Fibroblast of skin of right biceps (primary cell): ENCODE measurements at places on chromosomes 2 and 18.

DNA sequence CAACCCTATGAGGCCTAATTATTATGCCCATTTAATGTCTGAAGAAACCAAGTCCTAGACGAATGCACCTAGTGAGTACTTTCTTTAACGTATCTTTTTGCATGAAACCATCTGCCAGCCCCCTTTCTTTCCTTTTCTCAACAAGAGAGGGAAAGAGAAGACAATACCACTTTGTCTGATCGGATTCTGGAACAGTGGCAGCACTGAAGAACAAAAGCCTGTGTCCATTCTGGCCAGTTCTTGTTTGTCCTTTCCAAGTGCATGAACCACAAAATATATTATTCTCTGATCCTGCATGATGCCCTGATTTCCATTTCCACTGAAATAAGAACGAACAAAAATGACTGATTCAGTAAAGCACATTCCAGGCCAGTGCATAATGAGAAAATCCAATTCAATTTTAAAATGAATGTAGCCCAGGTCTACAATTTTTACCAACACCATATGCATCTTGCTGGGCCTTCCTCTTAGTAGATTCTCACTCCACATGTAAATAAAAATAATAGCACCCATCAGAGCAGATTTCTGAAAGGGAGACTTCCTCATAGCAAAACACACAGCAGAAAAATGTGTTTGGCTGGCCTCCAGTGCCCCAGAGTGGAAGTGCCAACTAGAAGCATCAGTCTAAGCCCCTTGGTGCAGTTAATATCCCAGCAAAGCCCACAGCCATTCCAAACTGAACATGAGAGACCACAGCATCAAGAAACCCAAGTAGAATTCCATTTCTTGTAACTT is 422.6 kb upstream of the ID2 start:
- DNase-seq, result no peak

- no peak for DNase-seq
Observed at GRCh38 chr2:218022131-218022850, 19.5 kb upstream of the TNS1 start.

GRCh38 chr2:25491003-25491696 is 149.4 kb upstream of the DNMT3A start:
- peak; percentile 62 for DNase-seq

DNA sequence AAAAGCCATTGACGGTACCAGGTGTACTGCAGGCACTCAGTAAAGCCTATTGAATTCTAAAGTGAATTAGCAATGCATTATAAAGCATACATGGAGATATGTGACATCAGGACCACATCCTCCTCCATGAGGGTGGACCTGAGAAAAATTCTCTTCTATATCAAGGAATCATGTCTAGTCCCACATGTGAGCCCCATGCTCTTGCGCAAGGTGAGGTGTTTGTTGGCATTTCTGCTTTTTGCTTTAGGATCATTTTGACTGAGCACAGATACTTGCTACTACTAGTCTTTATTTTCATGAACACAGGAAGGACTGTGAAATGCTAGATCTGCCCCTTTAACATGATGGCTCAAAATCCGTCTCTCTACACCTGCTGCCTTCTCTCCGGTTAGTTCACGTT is 183.9 kb downstream of the CD226 start:
- DNase-seq, result no peak

GRCh38 chr2:44291281-44292248 is 16.3 kb downstream of the SLC3A1 start:
- DNase-seq, result peak; percentile 75

- DNase-seq, result no peak
Observed at GRCh38 chr2:142061733-142062132, 69.1 kb downstream of the LRP1B start.

DNA sequence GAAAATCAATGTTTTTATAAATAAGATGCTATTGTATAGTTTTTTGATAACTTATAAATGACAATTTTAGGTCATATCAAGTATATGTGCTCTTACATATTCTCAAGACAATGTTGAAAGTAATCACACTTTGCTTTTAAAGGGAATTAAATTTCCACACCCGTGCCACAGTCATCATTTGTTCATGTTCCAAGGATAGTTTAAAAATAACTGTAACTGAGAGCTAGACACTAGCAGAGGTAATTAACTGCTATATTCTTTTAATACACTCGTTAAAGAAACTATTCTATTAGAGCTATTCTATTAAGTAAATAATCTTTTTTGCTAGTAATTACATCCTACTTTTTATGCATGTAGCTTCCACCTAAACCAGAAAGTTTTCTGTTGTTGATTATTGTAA is 18.0 kb downstream of the GEN1 start:
- no peak for DNase-seq

GRCh38 chr2:37181726-37182684 is 6.5 kb downstream of the SULT6B1 start:
- DNase-seq, result peak; percentile 41

DNA sequence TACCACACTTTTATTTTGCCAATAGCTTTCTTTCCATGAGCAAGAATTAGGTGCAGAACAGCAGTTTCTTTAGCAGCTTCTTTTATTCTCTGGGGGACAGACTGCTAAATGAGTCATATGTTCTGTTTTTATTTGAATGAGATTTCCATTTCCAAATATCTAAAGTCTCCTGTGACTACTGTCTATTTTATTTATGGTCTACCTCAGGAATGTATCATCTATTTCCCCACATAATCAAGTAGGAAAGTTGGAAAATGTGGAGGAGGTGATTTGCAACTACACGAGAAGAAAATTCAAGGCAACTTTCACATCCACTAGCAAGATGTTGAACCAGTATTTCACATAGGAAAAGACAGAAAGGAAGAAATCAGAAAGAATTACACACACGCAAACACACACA is 139.9 kb upstream of the MEX3C start:
- peak; percentile 58 for DNase-seq

DNA sequence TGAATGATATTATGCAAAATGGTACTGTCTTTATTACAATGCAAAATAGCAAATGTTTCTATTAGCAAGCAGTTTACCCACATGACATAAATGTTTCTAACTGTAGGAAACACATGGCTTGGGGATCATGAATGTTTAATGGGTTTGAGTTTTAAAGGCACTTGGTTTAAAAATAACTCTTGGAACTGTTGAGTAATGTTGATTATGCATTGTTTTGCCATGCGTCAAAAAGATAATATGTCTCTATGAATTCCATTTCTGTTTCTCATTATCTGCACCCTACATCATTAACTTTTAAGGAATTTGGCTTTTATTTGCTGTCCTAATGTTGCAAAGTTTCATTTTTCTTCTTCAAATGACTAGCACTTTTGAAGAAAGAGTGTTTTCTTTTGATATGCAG is 1355.5 kb downstream of the SUCLG1 start:
- DNase-seq, result peak; percentile 95

- no peak for DNase-seq
Observed at GRCh38 chr2:233811087-233811486, 33.0 kb downstream of the MROH2A start.

- peak; percentile 10 for DNase-seq
Observed at GRCh38 chr18:56711708-56712445, 60.7 kb downstream of the WDR7 start.

DNA sequence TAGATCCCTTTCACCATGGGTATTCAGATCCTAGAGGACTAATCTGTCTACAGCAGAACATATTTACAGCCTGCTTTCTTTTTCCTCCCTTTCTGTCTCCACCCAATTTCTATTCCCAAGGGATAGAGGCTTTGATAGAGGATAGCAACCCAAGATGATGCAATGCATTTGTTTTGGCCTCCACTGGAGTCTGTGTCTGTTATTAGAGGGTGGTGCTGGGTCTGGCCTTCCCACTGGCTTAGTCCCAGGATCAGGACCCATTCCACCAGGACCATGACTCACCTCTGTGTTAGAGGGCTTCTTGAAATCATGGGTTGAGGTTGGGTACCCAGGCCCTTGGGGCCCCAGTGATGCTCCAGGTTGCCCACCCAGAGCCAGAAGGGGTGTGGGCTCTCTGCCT is 239.7 kb upstream of the TNP1 start:
- DNase-seq, result peak; percentile 60

DNA sequence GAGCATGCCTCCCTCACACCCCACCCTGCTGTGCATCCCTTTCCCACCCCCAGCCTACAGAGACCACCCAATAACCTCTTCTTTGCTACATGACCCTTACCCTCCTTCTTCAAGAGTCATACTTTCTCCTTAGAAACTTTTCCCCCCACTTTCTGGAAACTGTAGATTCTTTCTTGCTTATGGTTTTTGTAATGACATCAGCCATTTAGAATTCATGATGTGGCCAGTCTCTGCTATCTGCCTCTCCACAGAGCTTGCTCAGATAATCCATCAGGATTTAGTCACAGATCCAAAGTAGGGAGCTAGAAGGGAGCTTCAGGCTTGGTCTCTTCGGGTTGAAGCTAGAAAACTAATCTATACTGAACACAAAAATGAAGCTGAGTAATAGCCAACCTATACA is 36.5 kb downstream of the GALM start:
- peak; percentile 97 for DNase-seq

GRCh38 chr18:46574743-46575115 is 82.3 kb downstream of the LOXHD1 start:
- DNase-seq, result no peak

DNA sequence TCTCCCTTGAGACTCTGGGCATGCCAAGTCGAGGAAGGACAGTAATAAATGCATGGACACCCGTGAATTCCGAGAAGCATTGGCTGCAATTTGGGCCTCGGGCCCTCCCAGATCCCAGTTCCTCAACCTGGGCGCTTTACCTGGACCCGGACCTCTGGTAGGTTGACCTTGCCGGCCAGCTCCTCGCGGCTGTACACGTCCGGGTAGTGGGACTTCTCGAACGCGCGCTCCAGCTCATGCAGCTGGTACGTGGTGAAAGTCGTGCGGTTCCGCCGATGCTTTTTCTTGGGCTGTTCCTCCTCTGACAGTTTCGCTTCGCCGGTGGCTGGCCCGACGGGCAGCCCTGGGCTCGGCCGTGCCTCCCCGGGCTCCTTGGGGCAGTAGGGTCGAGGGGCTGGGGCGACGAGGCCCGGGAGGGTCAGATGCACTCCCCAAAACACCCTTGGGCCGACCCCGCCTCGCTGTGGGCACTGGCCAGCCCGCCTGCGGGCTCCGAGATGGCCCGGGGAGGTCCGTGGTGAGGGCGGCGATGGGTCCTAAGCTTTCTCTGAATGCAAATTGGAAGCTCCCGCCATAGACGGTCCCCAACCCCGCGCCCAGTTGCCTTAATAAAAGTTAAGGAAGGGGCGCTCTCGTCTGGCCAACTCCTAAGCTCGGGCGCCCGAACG is 899 bp downstream of the RAX start:
- no peak for DNase-seq

- peak; percentile 94 for DNase-seq
Observed at GRCh38 chr18:60277855-60278480, 94.6 kb downstream of the MC4R start.

DNA sequence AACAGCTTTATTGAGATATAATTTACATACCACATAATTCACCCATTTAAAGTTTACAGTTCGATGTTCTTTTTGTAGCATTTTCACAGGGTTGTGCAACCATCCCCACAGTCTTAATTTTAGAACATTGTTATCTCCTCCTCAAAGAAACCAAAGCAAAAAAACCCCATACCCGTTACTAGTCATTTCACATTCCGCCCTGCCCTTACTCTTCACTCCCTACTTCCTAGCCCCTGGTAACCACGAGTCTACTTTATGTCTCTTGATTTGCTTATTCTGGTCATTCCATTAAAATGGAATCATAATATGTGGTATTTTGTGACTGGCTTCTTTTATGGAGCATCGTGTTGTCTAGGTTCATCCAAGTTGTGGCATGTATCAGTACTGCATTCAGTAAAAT is 137.7 kb downstream of the TANC1 start:
- DNase-seq, result peak; percentile 84

DNA sequence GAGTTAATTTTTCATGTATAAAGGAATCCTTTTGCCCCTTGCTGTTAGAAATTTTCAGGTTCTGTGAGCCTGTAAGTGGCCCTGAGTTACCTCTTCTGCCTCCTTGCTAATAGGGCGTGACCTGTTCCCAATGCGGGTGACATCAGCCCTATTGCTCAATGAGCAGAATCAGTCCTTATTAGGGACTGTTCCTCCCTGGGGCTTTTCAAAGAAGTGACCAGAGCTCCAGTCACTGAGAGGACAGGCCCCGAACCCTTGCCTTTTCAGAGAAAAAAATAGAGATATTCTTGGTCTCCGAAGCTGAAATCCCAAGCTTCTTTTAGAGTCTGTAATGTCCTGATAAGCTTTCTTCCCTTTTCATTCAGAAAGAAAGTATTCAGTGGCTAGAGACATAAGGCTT is 8.2 kb upstream of the APOB start:
- DNase-seq, result no peak

- DNase-seq, result no peak
Observed at GRCh38 chr2:231410293-231411004, 14.9 kb downstream of the B3GNT7 start.

DNA sequence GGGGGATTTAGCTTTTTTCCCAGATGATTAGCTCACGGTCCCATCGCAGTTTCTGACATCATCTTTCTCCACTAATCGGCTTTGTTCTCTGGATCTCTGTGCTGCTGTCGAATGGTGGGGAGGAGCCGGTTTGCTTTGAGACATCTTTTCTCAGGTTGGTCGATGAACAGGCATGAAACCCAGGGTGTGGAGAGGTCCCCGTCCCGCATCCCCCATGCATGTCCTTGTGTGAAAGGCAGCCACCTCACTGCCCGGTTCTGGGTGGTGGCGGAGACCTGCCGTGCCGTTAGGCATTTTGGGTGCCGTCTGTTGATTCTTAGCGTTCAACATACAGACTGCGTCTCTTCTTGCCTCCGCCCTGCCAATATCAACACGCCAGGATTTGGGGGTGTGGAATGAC is 57.8 kb downstream of the CTDP1 start:
- DNase-seq, result no peak

DNA sequence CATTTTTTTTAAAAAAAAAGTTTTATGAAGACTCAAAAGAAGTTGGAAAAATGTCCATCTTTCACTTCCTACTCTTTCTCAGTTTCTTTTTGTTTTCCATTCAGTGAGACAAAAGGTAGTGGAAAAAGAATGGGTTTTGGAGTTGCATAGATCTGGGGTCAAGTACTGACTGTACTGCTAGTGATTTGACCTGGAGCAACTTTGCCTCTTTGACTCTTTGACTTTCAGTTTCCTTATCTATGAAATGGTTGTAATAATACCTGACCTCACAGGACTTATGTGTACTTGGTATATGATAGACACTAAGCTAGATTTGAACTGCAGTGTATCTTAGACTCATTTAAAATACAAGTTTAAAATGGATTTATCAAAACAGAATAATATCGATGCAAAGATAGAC is 3.5 kb upstream of the KCNE4 start:
- no peak for DNase-seq

- DNase-seq, result no peak
Observed at GRCh38 chr2:205139822-205140463, 542.4 kb upstream of the NRP2 start.

DNA sequence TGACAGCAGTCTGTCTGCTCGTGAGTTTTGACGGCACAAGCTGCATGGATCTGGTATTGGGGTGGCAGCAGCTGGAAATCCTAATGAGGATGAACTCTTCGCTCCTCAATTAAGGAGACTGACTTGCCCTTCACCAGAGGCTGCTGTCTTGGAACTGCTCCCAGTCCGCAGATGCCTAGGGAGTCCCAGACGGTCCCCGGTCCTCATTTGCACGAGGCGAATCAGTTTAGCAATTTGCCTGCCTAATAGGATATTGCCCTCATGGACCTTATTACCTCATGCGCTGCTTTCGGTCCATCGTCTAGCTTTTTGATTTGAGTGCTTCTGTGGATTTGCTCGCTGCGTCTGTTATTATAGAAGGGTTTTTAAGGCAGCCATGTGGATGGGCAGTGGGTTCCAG is 40.6 kb downstream of the ASAP2 start:
- no peak for DNase-seq

- DNase-seq, result no peak
Observed at GRCh38 chr18:7808992-7809391, 241.9 kb downstream of the PTPRM start.
